Hippocampal formation (tissue), 2 donors: ENCODE measurements at places on chromosomes 7 and 10.

GRCh38 chr7:128777156-128778123 lies 1.8 kb upstream of the OPN1SW start:
- DNase-seq, result no peak

DNA sequence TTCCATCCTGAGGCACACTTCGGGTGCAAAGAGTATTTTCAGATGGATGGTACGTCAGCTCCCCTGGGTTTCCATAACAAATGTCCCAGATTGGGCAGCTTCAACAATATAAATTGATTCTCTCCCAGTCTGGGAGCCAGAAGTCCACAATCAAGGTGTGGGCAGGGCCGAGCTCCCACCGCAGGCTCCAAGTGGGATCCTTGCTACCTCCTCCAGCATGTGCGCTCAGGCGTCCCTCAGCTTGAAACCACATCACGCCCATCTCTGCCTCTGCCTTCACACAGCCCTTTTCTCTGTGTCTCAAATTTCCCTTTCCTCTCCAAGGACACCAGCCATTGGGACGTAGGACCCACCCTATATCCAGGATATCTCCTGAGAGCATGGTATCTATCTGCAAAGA lies 153.5 kb downstream of the DIP2C start:
- no peak for DNase-seq

GRCh38 chr10:30596013-30596412 lies 33.5 kb downstream of the LYZL2 start:
- no peak for DNase-seq

DNA sequence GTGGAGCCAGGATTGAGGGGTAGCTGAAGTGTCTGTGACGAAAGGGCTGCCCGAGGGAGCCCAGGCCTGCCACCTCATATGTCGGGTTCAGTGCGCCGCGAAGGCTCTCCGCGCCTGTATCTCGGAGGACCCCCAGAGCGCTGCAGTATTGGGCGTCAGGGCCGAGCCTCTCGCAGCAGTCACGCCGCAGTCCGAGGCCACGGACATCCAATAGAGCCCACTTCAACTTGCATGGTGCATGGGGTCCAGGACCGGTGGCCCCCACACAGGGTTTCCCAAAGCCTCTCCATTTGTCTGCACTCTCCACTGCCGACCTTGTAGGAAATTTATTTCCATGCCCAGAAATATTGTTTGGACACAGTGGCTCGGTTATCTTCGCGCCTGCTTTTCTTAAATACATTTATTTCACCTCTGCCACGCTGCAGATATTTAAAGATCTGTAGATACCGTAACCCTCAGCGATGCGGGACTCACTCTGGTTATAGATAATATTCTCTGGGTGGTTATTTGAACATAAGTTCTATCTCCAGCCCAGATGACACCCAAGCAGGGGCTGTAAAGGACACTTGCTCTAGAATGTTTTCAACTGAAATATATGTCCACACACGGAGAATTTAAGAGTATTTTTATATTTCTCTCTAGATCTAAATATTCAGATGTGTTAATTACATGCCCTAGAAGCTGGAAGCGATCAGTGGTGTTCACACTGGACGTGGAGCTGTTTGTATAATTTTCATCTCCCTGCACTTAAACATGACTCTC lies 5.1 kb upstream of the ZNF503 start:
- no peak for DNase-seq

- no peak for DNase-seq
These were observed 141.8 kb upstream of the LRGUK start for GRCh38 chr7:133985300-133985699.

- DNase-seq, result no peak
These were observed 452.7 kb downstream of the GATA3 start for GRCh38 chr10:8507156-8507555.

- no peak for DNase-seq
These were observed 45.6 kb downstream of the PDIA4 start for GRCh38 chr7:148982654-148983199.

DNA sequence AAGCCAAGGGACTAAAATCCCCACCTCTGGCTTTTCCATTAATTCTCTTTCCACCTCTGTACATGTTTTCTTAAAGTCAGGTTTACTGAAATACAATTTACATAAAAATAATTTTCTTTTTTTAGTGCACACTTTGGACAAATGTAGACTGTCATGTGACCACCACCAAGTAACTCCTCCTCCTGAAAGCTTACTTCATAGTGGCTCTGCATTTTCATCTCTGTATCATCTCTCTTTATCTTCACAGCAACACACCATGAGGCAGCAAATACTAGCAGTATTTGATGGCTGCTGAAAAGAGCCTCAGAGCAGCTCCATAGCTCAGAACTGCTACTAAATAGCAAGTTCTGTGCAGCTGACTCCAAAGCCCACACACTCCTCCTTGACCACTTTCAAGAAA lies 17.3 kb downstream of the WDFY4 start:
- DNase-seq, result no peak
